Uterus (tissue), 4 donors: ENCODE measurements at places on chromosomes 13 and 19.

DNA sequence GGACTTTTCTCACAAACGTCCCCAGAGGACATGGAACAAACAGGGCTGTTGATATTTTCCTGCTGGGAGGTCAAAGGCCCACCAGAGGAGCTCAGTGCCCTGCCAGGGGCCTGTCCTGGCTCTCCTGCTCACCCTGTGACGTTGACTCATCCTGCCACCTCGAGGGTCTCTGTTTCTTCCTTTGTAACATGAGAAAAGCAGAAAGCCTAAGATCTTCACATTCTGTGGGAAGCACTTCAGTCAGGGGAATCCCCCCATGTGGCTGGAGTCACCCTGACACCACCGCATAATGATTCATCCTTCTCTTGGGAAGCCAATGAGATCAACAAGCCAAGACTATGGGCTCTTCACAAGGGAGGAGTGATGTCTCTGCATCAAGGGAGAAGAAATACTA, 147.9 kb downstream of the KATNAL1 start:
- DNase-seq = no peak

DNA sequence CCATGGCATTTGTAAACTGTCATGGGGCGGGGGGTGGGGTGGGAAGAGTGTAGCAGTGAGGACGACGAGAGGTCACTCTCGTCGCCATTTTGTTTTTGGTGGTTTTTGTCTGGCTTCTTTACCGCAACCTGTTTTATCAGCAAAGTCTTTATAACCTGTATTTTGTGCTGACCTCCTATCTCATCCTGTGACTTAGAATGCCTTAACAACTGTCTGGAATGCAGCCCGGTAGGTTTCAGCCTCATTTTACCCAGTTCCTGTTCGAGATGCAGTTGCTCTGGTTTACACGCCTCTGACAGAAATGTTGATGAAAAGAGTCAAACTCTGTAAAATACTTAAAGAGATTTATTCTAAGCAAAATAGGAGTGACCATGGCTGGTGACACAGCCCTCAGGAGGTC, 852.0 kb downstream of the DACH1 start:
- DNase-seq = no peak

GRCh38 chr19:35266520-35267352, 2.0 kb upstream of the USF2 start:
- DNase-seq = peak; percentile 40

DNA sequence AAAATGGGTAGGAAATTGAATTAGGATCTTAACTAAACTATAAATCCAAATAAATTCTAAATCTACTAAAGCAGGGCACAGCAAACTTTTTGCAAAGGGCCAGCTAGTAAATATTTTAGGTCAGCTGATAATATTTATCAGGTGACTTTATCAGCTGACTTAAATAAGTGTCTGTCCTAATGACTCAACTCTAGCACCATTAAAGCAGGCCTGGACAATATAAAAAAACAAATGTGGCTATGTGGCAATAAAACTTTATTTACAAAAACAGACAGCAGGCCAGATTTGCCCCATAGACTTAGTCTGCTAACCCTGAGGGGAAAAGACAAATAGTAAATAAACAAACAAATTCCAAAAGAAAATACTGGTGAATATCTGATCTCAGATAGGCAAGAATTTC, 27.7 kb upstream of the DOCK9 start:
- DNase-seq = no peak

GRCh38 chr13:41643507-41643906, 186.2 kb downstream of the RGCC start:
- DNase-seq = no peak

DNA sequence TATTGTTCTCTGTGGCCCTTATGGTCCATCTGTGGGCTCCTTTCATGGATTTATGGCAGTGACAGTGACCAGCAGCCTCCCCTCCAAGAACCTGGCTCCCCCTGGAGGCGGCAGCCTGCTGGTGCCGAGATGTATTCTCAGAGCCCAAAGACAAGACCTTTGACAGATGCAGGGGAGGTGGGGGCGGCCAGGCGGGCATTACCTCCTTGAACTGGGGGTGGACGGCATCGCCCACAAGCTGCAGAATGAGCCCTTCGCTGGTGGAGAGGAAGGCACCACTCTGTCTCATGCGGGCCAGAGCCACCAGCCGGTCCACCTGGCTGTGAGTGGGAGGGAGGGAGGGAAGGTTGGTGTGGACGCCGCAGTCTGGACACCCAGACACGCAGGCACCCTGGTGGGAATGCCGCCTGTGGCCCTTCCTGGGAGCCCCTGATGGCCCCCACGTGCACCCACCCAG, 6.6 kb downstream of the ISOC2 start:
- DNase-seq = no peak
